T-cell (primary cell): ENCODE measurements at places on chromosomes 3 and 15. TPM values are rescaled to one million over a fixed set of nuclear protein-coding genes. Genes with fewer than 3 reads are reported as not detected.

The ISLR gene
- total RNA-seq = not detected

The CCDC191 gene
- total RNA-seq = 10.5 TPM

The LMAN1L gene
- total RNA-seq = 0.44 TPM

The USP8 gene
- total RNA-seq = 55.7 TPM

The OSBPL10 gene
- 10.4 TPM for total RNA-seq

The SH2D7 gene
- not detected for total RNA-seq

The PARL gene
- 46.2 TPM for total RNA-seq

The PLA1A gene
- not detected for total RNA-seq

The PLA2G4D gene
- not detected for total RNA-seq

The EOGT gene
- total RNA-seq = 14.0 TPM

The CD96 gene
- 229 TPM for total RNA-seq

The HYAL1 gene
- total RNA-seq = 0.69 TPM

The OR5K2 gene
- total RNA-seq = not detected

The NAA50 gene
- total RNA-seq = 67.1 TPM

The DLL4 gene
- not detected for total RNA-seq

The CCDC14 gene
- 32.8 TPM for total RNA-seq

The PROS1 gene
- not detected for total RNA-seq

The PRTG gene
- not detected for total RNA-seq
